Endothelial cell of umbilical vein (primary cell): ENCODE measurements at places on chromosomes 13 and 19. TPM values are rescaled to one million over a fixed set of nuclear protein-coding genes. Genes with fewer than 3 reads are reported as not detected.
A peak's percentile ranks its signal among the peaks of the same experiment; 100 is the strongest.

DNA sequence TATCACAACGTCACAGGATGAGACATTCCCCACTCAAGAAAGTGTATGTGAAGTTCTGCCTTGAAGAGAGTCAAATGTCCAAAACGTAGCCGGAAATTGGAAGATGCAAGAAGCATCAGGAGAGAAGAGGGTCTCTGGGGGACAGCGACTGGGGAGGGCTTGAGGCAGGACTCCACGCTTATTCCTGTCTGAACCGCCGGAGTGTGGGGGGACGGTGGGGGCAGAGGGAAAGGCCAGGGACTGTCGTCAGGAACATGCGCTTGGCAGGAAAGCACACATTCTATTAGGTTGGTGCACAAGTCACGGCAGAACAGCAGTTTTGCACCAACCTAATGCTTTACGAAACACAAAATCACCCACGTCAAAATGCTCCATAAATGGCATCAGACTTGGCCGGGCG is 95.3 kb upstream of the TM9SF2 start:
- DNase-seq, result no peak

- DNase-seq, result no peak
Observed at GRCh38 chr13:42992764-42993122, 702 bp upstream of the EPSTI1 start.

- peak; percentile 65 for DNase-seq
Observed at GRCh38 chr13:50085063-50085462, 69.8 kb downstream of the KCNRG start.

DNA sequence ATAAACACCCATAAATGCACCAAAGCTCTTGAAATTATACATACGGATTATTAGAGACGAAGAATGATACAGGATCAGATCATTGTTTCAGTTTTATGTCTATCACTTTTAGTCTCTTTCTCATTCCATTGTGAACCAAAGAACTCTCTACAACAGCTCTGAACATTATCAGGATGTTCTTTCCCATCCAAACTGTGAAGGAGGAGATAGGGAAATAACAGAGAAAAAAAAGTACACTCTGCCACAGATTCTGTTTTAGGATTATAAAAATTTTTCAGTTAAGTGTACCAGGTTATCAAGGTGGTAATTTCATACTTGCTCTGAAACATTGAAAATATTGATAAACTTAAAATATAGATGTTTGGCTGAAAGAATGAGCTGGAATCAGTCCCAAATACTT is 270.9 kb downstream of the MZT1 start:
- DNase-seq, result no peak

DNA sequence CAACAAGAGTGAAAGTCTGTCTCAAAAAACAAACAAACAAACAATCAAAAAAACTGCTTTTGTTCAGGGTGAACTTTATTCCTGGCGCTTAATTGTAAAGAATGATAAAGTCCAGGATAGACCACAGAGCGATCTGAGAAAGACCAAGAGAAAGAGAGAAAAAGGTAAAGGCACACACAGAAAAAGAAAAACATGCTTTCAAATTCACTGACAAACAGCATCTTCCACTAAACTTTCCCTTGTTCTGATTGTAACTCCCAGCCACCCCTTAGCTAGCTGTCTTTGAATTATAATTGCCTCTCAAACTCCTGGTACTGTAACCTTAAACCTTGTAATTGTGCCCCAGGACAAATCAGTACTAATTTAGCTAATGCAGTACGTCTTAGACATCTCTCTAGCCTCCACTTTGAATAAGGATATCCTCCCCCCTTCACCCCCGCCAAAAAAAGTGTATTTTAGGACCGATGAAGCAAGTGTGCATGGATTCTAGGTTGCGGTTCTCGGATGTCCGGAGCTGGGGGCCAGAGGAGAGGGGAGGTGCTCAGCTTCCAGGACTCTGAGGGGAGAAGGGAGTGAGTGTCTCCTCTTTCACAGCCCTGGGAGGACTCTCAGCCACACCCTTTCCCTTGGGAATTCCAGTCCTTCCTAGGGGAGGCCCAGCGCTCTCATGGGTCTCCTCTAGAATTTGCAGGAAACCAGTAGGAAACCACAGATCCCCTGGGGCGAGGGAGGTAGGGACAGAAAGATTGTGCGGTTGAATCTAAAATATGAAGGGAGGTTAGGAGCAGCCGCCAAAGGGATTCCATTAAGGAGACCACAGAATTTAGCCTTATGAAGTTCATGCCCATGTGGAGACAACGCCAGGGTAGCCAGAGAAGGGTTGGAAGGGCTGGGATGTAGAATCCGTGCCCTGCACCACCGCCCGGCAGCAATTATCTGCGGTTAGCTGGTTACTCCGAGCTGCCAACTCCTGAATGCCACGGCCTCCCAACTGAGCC is 19.7 kb downstream of the ZNF536 start:
- no peak for DNase-seq

DNA sequence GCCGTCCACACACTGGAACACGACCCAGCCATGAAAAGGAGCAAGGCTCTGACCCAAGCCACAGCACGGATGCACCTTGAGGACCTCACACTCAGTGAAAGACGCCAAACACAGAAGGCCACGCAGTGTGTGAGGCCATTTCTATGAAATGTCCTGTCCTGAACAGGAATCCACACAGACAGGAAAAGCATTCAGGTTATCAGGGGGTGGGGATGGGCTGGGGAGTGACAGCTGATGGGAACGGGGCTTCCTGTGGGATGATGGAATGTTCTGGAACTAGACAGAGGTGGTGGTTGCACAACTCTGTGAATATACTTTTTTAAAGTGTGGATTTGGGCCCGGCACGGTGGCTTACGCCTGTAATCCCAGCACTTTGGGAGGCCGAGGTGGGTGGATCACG is 30.6 kb downstream of the GPX4 start:
- no peak for DNase-seq

DNA sequence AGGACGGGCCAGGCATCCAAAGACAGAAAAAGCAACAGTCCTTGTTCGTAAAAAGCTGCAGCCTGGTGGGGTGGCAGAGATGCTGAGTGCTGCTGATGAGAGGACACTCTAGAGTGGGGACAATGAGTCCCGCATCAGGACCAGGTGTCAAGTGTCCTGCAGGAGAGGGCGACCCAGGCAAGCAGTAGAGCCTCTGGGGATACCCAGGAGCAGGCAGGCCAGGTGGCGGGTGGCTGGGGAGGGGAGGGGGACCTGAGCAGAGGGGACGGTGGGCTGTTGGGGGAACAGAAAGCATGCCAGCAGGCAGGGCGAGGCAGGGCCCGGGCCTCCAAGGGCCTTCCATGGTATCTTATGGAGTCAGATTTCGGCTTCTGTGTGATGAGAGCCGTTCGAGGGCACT is 35.8 kb downstream of the GGACT start:
- no peak for DNase-seq

GRCh38 chr19:12666265-12667048 is at the start of the genes MAN2B1 and WDR83:
MAN2B1 (minus strand) TSS chr19:12666742; CDS start chr19:12666701, 41 bp downstream.
WDR83 (plus strand) TSS chr19:12666807; CDS start chr19:12669791, 2,984 bp downstream.
- peak; percentile 82 for DNase-seq

GRCh38 chr19:10137751-10138682 is 18.3 kb upstream of the EIF3G start:
- no peak for DNase-seq

- DNase-seq, result peak; percentile 82
Observed at GRCh38 chr13:30307194-30307970, at the start of gene KATNAL1. KATNAL1 (minus strand) TSS chr13:30307551; CDS start chr13:30283777, 23,774 bp downstream.

DNA sequence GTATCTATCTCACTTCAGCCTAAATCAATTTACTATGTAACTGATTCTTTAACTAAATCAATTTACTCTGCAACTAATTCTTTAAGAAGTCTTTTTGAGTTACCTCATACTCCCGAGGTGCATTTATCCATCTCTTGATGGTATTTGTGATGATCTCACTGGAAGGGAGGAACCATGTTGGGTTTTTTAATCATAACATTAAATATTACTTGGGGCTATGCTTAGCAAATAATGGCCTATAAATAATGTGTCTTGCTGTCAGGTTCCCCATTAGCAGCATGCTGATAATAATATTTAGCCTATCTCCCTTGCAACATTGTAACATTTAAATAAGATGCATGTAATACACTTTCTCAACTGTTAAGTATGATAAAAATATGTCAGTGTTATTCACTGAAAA is 411.3 kb downstream of the SLITRK1 start:
- DNase-seq, result no peak

- no peak for DNase-seq
Observed at GRCh38 chr13:88976466-88976865, 1305.3 kb downstream of the SLITRK5 start.

- DNase-seq, result no peak
Observed at GRCh38 chr13:110524541-110525257, 36.8 kb downstream of the RAB20 start.

DNA sequence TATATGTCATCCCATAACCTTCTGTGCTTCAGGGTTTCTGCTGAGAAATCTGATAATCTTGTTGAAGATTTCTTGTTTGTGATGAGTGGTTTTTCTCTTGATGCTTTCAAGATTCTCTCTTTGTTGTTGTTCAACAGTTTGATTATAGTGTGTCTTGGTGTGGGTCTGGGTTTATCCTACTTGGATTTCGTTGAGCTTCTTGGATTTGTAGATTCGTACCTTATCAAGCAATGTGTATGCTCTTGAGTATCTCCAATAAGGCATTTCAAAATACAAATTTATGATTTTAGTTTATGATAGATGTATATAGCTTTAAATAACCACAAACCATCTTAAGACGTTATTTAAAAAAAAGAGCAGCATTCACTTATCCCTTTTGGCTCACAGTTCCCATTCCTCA is 57.5 kb downstream of the URI1 start:
- DNase-seq, result no peak

DNA sequence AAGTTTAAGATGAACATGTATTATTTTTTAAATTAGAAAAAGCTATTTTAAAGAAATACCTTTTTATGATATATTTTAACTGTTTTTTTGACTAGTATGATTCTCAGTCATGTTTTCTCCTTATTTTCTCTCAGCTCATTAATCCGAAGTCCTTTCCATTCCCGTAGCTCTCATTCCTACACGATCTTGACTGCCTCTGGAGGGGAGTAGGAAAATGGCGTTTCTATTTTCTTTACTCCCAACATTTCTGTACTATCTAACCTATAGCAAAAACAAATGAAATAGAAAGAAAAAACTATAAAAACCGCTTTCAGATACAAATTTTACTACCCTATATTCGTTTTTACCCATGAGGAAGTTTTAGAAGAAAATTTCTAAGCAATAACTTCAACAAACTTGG is 343.8 kb downstream of the RBM26 start:
- DNase-seq, result no peak

- DNase-seq, result peak; percentile 45
Observed at GRCh38 chr13:94711561-94712286, 621 bp downstream of the SOX21 start.

GRCh38 chr13:75440100-75440499 is 41.9 kb downstream of the TBC1D4 start:
- no peak for DNase-seq

- DNase-seq, result no peak
Observed at GRCh38 chr13:36763126-36763722, 55.8 kb upstream of the RFXAP start.

GRCh38 chr19:30775956-30776355 is 403.8 kb downstream of the ZNF536 start:
- no peak for DNase-seq

DNA sequence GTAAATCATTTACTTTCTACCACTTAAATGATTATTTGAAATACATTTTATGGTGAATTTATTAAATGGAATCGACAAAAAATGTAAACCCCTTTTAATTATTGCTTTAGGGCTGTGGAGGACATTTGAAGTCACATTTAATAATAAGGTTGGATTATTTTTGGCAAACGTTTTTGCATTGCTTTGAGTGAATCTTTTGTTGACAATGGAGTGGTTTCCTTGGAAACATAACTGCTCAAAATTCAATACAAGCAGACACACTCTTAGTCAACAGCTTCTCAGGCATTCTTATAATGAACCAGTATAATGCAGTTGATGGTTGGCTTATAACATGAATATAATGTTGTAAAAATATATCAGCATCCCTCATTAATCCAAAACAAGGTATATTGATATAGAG is 104.7 kb downstream of the DCLK1 start:
- DNase-seq, result no peak

- no peak for DNase-seq
Observed at GRCh38 chr13:76944456-76944855, 3.9 kb upstream of the ACOD1 start.

- DNase-seq, result no peak
Observed at GRCh38 chr19:56177564-56178243, 1.9 kb downstream of the GALP start.

- no peak for DNase-seq
Observed at GRCh38 chr13:24684600-24684998, 4.4 kb downstream of the ATP12A start.

DNA sequence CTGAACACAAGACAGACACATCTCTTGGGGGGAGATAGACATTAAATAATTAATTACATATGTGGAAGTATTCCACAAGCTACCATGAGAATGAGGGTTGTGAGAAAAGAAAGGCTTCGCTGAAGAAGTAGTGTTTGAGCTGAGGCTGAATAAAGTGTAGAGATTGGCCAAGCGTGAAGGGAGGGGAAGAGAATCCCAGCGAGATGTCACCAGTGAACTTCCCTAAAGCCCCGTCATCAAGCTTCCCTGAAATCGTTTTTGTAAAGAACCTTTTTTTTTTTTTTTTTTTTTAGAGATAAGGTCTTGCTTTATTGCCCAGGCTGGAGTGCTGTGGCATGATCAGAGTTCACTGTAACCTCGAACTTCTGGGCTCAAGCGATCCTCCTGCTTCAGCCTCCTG is 235.2 kb downstream of the KCNRG start:
- DNase-seq, result no peak

- peak; percentile 93 for DNase-seq
Observed at GRCh38 chr19:41401483-41401882, 3.9 kb downstream of the BCKDHA start.

- DNase-seq, result no peak
Observed at GRCh38 chr13:105184201-105184600, 1351.3 kb downstream of the EFNB2 start.

The NUFIP1 gene
- 6.9 and 7.4 TPM in 2 replicates for total RNA-seq

The TMEM259 gene
- 142 and 147 TPM in 2 replicates for total RNA-seq

The KDM4B gene
- 30.8 and 37.2 TPM in 2 replicates for total RNA-seq

The IQCN gene
- total RNA-seq, result 2.2 and 3.0 TPM in 2 replicates

The NANOS3 gene
- total RNA-seq, result 3.4 and 4.4 TPM in 2 replicates

The RNF113B gene
- not detected in 2 replicates for total RNA-seq

The ZNF550 gene
- 4.8 and 8.4 TPM in 2 replicates for total RNA-seq

The ZNF506 gene
- 5.6 and 10.7 TPM in 2 replicates for total RNA-seq

The ZFP14 gene
- total RNA-seq, result 2.6 and 3.1 TPM in 2 replicates
